ENCODE measurements at places on chromosomes 5 and 9. TPM values are rescaled to one million over a fixed set of nuclear protein-coding genes. Genes with fewer than 3 reads are reported as not detected.
A peak's percentile ranks its signal among the peaks of the same experiment; 100 is the strongest.

- no peak overlapping the region for H3K27ac ChIP-seq
- no peaks in the 10 kb centered on the region for H3K36me3 ChIP-seq
- H3K27me3 ChIP-seq = no peaks in the 10 kb centered on the region
Measured at GRCh38 chr9:76022317-76022716, 131.8 kb downstream of the PCSK5 start.

DNA sequence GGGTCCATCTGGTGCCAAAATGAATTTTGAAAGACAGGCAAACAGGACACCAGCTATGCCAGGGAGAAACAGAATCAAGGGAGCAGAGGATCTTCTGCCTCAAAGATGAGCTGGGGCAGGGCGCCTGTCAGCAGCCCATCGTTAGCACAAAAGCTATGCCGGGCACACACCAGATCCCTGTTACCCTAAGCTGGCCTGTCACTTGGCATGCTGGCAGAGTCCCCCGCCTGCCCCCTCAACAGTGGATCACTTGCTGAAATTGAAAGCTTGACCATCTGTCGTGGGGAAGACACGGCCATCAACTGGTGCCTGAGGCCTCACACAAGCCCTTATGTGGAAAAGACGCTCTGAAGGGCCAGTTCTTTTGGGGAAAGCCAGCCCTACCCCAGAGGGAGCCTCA lies 256.4 kb downstream of the EBF1 start:
- no peaks in the 10 kb centered on the region for H3K27me3 ChIP-seq
- no peaks in the 10 kb centered on the region for H3K36me3 ChIP-seq
- no peak overlapping the region for H3K4me3 ChIP-seq
- H3K27ac ChIP-seq = no peak overlapping the region

DNA sequence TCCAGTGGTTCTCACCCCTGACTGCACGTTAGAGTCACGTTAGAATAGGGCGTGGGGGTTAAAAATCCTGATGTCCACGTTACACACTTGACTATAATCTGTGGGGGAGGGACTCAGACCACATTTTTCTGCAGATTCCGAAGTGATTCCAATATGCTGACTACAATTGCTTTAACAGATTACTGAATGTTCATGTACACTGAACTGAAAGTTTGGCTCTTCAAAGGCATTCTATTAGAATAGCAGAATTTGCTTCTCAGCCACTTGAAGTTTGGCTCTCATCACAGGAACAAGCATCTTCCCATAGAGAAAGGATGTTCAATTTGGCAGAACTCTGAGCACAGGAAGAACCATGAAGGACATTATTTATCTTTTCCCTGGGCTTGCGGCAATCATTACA lies 84.5 kb downstream of the HAPLN1 start:
- no peaks in the 10 kb centered on the region for H3K27me3 ChIP-seq
- no peaks in the 10 kb centered on the region for H3K36me3 ChIP-seq
- no peak overlapping the region for H3K27ac ChIP-seq
- H3K4me1 ChIP-seq = no peaks in the 10 kb centered on the region
- DNase-seq = no peak

DNA sequence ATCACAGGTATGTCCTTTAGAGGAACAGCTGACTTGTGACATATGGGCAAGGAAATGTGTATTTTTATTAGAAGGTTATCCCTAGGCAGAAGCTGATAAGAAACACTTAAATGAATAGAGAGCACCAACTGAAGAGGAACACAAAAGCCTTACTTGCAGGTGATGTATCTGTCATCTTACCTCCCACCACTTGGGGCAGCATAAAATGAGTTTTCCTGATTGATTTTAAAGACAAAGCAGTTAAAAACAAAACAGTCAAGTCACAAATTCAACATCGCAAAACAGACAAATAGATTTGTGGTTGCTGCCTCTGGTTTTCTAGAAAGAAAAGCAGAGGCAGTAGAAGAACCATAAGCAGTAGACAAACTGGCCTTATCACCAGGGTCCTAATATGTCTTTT lies 302.4 kb upstream of the ZNF462 start:
- H3K36me3 ChIP-seq = no peaks in the 10 kb centered on the region
- no peak for DNase-seq
- no peaks in the 10 kb centered on the region for H3K27me3 ChIP-seq

- H3K27me3 ChIP-seq = no peaks in the 10 kb centered on the region
- H3K27ac ChIP-seq = no peak overlapping the region
Measured at GRCh38 chr9:129661029-129661428, 4.4 kb upstream of the PRRX2 start.

DNA sequence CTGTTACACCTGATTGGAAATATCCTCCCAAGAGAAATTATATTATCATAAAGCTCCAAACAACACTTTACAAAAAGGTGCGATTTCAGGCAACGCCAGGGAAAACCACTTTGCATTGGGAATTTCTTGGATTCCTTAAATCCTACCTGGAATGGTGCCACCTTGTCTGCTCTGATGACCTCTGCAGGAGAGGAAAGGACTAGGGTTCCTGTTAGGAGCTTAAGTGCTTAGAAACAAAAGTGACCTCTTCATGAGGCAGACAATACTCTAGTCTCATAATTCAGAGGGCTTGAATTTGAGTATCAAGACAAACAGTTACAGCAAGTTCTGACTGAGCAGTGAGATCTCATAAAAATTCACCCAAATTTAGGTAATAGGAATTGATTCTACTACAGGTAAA lies 33.9 kb upstream of the GLIS3 start:
- no peaks in the 10 kb centered on the region for H3K36me3 ChIP-seq
- peak overlapping the region; percentile 77 for H3K27ac ChIP-seq
- H3K27me3 ChIP-seq = no peaks in the 10 kb centered on the region
- no peak for DNase-seq
- H3K4me3 ChIP-seq = no peak overlapping the region

The PLK2 gene
- total RNA-seq = 177 TPM

The PCDHB8 gene
- 4.6 TPM for total RNA-seq

The TMEM215 gene
- not detected for total RNA-seq

Data from breast epithelium (tissue), 4 donors.